Mesenteric fat pad (tissue), 1 donor: ENCODE measurements at places on chromosomes 2 and 18. TPM values are rescaled to one million over a fixed set of nuclear protein-coding genes. Genes with fewer than 3 reads are reported as not detected.

GRCh38 chr2:100119235-100119634 is 23.2 kb downstream of the AFF3 start:
- no peak for DNase-seq

- no peak for DNase-seq
Measured at GRCh38 chr2:203775684-203776083, 69.2 kb downstream of the CD28 start.

- DNase-seq: no peak
Measured at GRCh38 chr18:46789088-46789487, 32.2 kb upstream of the ST8SIA5 start.

DNA sequence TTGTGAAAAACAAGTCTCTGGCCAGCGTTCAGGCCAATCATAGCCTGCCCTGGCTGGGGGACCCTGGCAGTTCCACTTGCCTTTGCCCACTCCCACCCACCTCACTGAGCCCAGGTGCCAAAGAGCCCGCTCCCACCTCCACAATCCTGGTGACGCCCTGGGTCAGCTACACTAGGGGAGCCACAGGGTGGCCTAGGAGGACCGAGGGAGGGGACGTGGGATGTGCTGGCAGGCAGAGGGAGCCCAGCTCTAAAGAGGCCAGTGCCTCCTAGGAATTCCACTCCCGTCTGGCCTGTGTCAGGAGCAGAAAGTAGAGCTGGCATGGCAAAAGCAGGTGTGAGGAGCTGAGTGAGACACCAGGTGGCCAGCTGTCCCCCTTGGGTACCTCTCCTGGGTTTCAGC is 49.3 kb downstream of the TNS1 start:
- DNase-seq: no peak

NAT8 gene
- total RNA-seq: not detected

DNA sequence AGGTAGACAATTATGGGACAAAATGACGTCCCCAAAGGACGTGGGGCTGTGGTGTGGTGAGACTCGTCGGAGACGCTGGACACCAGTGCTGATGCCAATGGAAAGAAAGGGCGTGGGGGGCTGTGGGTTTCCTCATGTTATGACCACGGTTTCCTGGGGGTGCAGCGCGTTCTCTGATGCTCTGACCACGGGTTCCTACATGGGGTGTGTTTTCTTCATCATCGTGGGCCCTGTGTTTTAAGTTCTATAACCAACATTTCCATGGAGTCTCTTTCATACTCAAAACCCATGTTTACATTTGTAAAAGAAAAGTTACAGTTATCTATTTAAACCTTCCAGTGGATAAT is 141.6 kb downstream of the RTP5 start:
- peak; percentile 47 for DNase-seq

GRCh38 chr2:154375579-154375931 is 322.9 kb upstream of the KCNJ3 start:
- no peak for DNase-seq

DNA sequence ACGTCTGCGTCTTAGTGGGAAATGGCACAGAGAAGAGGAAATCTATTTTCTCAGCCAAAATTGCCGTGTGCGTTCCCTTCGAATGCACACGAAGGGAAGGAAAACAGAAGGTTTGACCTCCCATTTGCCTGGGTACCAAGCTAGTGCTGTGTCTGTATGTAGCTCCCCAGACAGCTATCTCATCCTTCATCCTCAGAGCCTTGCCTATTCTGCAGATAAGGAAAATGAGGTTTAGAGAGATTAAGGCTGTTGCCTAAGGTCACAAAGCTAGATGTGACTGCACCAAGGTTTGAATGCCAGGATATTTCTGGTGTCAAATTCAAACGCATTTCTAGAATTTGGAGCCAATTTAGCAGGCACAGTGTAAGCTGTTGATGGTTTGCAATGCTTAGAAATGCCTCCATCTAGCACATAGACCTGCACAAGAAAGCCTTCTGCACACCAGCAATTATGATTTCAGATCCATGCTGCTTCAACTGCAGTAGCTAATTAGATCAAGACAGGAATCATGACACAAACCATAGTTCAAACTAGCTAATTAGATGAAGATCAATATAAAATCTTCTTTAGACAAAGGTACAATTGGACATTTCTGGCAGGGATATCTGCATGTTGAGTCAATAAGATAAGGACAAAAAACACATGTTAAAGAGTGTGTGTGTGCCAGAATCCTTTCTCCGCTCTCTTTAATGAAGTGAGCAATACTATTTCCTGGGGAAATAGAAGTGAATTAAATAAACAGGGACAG is 115.1 kb downstream of the CMPK2 start:
- no peak for DNase-seq

DNA sequence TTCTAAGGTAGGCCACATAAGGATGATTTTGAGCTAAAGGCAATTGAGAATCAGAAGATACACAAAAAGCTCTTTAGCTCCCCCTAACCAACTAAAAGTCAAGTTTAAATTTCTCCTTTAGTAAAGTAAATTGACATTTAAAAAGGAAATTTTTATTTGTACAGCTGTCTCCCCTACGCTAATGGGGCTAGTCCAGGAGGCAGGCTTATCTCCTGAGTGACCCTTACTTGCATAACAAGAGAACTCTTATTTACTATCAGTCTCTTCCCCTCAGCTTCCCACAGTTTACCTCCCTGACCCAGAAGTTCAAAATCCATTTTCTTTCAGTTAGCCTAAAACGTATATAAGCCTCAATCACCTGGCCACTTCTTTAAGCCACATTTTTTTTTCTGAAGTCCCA is 1002.8 kb upstream of the NRXN1 start:
- DNase-seq: no peak

GNLY gene
- 3.7 TPM for total RNA-seq

GRCh38 chr2:40397765-40398164 is 54.1 kb downstream of the SLC8A1 start:
- DNase-seq: no peak

FEV gene
- total RNA-seq: not detected

GRCh38 chr2:184945326-184945725 is 347.0 kb downstream of the ZNF804A start:
- no peak for DNase-seq

DNA sequence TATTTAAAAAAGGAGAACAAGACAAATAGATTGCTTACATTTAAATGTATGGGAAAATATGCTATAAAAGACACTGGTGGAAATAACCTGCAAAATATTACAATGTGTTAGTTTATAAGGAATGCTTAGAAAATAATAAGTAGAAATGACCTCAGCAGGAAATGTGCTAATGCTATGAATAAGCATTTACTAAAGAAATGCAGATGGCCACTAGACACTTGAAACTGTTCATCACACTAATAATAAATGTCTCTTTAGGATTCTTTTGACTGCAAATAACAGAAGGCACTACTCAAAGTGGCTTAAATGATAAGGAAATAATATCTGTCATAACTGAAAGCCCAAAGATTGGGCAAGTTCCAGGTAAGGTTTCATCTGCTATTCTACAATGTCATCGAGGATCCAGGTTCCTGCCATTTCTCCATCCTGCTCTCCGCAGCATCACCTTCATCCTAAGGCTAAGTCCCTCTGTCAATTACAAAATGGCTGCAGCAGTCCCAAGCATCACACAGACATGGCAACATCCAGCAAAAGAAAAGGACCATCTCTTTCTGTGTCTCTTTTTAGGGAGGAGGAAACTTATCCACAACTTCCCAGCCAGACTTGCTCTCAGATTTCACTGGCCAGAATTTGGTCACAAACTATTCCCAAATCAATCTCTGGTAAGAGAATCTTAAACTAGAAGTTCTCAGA is 21.9 kb downstream of the METTL8 start:
- DNase-seq: no peak

GRCh38 chr18:54127759-54128378 is 96.6 kb downstream of the MBD2 start:
- no peak for DNase-seq

GRCh38 chr18:12376034-12376753 is 833 bp downstream of the AFG3L2 start:
- no peak for DNase-seq

DNA sequence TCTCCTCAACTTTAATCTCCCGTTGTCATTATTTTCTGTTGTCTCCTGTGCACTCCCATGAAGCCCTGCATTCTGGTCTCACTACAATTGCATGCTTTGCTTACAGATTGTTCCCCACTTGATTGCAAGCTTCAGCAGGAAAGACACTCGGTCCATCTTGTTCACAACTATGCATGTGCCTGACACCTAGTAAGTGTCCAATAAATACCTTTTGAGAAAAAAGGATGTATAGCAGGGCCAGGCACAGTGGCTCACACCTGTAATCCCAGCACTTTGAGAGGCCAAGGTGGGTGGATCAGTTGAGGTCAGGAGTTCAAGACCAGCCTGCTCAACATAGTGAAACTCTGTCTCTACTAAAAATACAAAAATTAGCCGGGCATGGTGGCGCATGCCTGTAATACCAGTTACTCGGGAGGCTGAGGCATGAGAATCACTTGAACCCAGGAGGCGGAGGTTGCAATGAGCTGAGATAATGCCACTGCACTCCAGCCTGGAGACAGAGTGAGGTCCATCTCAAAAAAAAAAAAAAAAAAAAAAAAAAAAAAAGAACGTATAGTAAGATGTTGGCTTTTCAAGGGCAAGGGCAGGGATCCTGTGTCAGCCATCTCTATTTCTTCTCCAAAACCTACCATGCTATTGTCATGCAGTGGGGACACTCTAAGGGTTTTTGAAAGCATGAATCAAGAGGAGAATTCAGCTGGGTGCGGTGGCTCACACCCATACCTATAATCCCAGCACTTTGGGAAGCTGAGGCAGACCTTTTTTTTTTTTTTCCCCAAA is 338.3 kb downstream of the MYCN start:
- DNase-seq: no peak

GRCh38 chr2:33583194-33583938 is 15.7 kb downstream of the FAM98A start:
- no peak for DNase-seq

DNA sequence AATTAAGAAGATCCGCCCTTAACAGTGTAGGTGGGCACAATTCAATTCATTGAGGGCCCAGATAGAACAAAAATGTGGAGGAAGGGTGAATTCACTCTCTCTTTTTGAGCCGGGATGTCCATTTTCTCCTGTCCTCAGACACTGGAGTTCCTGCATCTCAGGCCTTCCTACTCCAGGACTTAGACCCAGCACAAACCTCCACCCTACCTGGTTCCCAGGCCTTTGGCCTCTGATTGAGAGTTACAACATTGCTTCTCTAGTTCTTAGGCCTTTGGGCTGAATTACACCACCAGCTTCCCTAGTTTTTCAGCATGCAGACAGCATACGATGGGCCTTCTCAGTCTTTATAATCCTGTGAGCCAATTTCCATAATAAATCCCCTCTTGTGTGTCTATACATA is 87.8 kb upstream of the TMEM17 start:
- no peak for DNase-seq

PSMA8 gene
- not detected for total RNA-seq

C1GALT1C1L gene
- 2.5 TPM for total RNA-seq

IMMT gene
- 85.2 TPM for total RNA-seq
